ENCODE measurements at places on chromosomes 12 and 14.

DNA sequence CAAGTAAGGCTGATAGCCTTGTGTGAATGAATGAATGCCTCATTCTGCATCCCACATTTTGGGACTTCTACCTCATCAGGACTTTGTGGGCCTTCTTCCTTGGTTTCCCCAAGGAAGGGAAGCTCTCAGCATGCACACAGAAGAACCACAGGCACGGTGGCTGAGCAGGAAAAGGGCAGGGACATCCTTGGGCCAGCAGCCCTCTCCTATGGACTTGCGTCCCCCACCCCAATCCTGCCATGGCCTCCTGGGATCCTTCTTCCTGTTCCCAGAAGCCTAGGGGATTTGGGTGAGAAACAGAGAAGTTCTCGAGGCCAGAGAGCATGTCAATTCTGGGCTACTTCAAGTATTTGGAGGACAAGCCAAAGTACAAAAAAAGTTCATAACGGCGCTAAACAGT lies 69.7 kb downstream of the LGMN start:
- DNase-seq = no peak

GRCh38 chr14:101812071-101812470 lies 50.6 kb downstream of the PPP2R5C start:
- no peak for DNase-seq

DNA sequence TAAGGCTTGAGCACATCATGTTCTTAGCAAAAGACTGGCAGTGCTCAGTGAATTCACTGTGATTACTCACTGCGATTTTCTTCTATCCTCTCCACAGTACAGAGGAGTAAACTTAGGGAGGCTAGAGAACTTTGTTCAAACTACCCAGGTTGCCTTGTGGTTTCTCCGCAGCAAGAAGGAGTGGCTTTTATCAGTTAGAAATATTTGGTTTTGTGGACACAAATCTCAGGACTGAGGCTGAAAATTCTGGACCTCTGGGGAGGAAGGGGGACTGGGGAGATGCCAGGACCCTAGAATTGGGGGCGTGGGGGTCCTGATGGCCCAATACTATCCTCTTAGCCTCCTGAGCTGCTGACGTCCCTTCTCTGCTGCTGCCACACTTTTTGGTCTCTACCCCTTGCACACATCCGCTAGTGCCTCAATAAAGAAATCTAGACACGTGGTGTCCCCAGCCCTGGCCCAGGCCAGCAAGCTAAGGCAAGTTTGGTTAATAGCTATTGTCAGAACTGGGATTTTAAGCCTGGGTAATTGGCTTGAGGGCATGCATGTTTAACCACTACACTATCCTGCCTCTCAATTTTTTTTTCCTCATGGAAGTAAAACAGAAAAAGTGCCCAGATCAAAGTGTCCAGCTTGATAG lies 842 bp downstream of the OAS2 start:
- no peak for DNase-seq

DNA sequence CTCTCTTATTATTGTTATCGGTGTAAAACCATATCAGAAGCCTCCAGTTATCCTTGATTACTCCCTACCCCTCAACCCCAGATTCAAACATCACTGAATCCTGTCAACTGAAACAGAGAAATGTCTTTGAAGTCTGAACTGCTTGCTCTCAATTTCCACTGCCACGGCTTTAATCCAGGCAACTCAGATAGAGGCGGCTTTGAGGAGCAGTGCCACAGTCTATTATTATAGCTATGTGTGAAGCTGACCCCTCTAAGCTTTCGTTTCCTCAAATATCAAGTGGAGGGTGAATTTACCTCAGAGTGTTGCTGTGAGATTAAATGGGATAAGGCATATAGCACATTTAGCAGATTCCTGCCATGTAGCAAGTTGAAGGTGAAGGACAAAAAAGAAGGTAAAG lies 49.0 kb upstream of the PDE3A start:
- DNase-seq = no peak

GRCh38 chr12:74285773-74286172 lies 251.9 kb upstream of the ATXN7L3B start:
- no peak for DNase-seq

DNA sequence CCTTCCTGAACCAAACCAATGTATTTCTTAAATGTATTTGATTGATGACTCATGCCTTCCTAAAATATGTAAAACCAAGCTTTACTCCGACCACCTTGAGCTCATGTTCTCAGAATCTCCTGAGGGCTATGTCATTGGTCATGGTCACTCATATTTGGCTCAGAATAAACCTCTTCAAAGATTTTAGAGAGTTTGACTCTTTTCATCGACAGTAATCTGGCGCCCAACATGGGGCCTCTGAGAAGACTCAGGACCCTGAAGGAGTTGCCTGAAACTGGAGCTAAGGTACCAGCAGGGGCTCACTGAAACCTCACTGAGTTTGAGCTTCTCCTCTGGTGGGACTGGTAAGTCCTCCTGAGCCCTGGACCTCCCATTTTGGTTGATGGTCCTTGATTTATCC lies 17.2 kb upstream of the PSMC1 start:
- DNase-seq = no peak

GRCh38 chr12:91055976-91056375 lies 1.8 kb downstream of the KERA start:
- DNase-seq = no peak

DNA sequence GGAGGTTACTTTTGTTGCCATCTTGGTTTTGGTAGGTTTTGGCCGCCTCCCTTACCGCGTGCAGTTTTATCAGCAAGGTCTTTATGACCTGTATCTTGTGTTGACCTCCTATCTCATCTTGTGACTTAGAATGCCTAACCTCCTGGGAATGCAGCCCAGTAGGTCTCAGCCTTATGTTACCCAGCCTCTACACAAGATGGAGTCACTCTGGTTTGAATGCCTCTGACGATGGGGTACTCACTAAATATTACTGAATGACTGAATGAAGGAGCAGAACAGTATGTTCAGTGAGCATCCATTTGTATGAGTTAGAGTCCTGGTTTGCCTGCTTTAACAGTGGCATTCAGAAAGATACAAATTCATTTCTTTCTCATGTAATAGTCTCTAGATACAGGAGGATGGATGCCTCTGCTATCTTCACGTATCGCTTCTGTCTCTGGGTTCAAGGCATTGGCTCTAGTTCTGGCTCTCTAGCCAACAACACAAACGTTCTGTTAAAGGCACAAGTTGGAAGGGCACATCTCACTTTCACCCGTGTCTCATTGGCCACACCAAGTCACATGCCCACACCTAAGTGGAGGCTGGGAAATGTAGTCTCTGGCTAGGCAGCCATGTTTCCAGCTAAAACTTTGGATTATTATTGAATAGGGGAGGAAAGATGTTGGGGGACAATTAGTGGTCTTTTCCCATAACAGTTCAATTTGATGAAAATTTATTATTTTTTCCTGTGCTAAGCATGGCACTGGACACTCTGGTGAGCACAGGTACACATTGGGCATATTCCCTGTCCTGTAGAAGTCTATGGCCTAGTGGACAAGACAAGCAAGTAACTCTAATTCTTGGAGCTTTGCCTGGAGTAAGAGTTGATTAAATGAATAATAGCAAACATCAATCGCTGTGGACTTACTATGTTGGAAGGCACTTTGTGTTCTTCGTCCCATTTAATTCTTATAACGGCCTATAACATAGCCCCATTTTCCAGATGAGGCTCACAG lies 75.2 kb upstream of the RPH3A start:
- no peak for DNase-seq

DNA sequence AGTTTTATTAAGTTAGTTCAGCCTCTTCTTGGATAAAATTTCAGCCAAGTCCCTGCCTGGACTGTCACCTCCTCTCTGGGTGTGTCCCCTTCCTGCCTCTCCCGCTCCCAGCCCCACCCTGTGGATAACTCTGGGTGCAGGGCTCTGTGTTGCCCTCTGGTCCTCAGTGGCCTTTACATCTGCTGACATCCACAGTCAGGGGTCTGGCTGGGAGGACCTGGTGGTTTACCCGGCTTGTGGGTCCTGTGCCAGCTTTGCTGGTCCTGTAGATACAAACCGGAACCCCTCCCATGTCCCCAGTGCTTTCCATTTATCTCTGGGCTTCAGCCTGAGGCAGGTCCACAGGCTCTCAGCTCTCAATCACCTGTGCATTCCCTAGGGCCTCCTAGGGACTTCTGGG lies 28.9 kb upstream of the PLEKHG3 start:
- no peak for DNase-seq

- no peak for DNase-seq
Observed at GRCh38 chr12:77122236-77122635, 56.9 kb upstream of the E2F7 start.

DNA sequence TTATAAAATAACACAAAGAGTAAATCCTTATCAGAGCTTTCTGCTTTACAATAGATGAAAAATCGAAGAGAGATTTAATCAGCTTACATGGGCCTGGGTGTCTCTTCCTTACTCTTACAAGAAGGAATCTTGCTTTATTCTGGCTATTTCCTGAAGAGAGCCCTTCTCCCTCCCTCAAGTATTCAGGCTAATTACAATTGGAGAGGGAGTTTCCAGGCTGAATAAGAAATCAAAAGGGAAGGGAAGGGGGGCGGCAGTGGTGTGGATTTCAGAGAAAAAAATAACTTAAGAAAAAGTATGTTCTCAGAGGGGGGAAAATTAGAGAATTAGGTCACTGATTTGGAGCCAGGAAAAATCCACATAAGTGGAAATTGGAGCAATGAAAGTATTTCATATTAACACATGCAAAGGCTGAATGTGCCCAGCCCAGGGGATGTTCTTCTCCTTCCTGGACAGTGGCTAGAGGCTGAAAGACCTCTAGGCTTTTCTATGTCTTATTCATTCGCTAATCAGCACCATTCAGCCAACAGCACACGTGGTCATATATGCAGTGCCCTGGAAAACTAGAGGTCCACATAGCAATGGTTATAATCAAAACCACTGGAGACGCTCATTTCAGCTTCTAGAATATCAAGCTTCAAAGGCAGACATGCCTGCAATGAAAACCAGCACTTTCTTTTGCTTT lies 158.9 kb upstream of the BTG1 start:
- DNase-seq = no peak

GRCh38 chr12:3201339-3202051 lies 124.3 kb downstream of the TSPAN9 start:
- DNase-seq = no peak

GRCh38 chr14:90620568-90621077 lies 195.6 kb downstream of the TTC7B start:
- DNase-seq = no peak

DNA sequence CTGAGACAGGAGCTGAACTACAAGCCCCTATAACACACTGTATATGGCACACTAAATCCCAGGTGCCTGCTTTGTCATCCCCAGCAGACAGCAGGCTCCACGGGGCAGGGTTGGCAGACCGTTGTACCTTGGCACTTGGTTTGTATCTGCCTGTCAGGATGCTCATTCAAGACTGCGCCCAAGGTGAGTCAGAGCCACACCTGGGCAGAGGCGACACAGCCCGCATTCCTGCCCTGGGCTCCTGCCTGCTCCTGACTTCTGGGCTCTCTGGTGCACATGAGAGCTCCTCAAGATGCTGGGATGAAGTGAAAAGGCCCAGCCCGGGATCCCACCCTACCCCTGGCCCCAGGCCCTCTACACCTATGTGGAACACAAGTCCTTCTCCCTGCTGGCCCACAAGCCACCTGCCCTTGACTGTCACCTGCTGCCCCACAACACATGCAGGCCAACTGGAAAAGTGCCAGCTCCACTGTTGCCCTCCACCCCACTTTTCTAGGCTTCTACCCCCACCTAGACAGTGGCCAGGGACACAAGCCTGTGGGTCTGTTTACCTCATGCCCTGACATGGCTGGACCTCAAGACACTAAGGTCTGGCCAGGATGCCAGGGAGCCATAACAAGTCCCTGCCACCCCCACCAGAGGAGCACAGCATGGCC lies 30.8 kb upstream of the PNMA1 start:
- DNase-seq = no peak

GRCh38 chr14:81153187-81153586 lies 67.6 kb downstream of the GTF2A1 start:
- DNase-seq = no peak

DNA sequence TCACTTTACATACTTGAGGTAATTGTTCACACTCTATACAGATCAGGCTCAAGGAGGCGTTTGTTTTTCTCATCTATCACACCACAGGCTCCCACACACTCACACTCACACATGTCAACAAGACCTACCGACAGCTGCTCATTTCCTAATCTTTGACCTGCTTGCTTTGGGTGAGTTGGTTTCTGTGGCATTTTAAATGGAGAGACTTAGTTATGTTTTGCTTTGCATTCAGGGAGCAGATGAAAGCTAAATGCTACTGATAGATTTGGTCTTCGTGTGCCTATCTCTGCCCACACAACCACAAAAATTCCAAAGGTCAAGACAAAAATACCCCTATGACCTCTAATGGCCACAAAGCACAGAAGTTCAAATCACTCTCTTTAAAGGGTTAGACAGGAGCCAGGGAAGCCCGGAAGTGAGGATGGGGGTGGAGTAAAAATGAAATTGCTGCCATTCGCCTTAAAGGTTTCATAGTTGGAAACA lies 203.5 kb upstream of the G2E3 start:
- DNase-seq = no peak

- no peak for DNase-seq
Observed at GRCh38 chr14:93086441-93087055, 29.2 kb downstream of the ITPK1 start.

DNA sequence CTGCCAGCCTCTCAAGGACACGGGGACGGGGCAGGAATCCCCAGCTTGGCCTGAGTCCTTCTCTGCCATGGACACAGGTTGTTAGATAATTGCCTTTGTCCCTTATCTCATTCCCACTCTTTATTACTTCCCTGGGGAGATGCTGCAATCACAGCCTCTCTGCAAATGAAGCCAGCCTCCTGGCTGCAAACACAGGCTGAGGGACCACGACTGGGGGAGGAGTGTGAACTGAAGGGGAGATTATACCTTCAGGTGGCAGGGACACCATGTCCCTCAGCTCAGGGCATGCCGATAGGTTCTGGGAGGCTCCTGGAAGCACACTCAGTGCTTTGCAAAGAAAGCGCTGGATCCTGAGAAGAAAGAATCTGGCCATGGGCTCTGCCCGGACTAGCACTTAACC lies 16.1 kb upstream of the CHGA start:
- DNase-seq = no peak

- no peak for DNase-seq
Observed at GRCh38 chr12:131507094-131507493, 203.8 kb upstream of the SFSWAP start.

GRCh38 chr14:54654605-54655004 lies 87.7 kb downstream of the SAMD4A start:
- DNase-seq = no peak

GRCh38 chr14:105138551-105139111 lies 29.9 kb downstream of the JAG2 start:
- DNase-seq = no peak

- DNase-seq = no peak
Observed at GRCh38 chr12:120249266-120249874, 16.2 kb downstream of the PXN start.

GRCh38 chr12:80491166-80491565 lies 47.1 kb downstream of the PTPRQ start:
- no peak for DNase-seq

DNA sequence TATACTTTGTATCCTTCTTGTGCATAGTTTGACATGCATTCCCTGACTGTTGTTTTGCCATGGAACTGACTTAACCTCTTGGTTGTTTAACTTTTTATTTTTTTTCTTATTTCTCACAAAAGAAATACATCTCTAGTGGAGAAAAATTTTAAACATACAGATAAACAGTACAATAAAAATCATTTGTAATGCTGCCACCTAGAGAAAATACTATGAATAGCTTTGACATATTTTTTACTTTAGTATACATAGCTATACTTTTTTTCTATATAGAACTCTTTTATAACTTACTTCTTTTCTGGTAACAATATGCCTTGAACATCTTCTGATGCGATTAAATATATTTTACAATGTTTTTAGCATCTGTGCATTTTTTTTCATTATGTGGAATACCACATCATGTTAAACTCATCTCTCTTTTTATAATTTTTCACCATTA lies 184.5 kb downstream of the AKAP6 start:
- no peak for DNase-seq

Measured in cortex of kidney (tissue), 1 donor.